ENCODE measurements at places on chromosomes 11 and 22. TPM values are rescaled to one million over a fixed set of nuclear protein-coding genes. Genes with fewer than 3 reads are reported as not detected.

TTC38 gene
- total RNA-seq, result 26.9 TPM

DNA sequence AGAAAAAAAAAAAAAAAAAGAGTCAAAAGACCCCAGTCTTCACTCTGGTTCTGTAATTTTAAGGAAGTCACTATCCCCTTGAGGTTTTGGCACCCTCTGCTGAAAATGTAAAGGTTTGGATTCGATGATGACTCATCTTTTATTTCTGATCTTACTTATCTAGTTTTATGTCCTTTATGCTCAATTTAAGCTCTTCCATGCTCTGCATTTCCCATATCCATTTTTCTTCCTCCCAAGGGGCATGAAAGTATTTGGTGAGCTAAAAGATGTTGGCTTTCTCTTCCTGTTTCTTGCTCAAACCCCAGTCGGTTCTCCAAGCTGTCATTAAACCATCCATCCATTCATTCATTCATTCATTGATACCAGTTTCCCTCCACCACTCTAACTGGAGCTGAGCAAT, 61.0 kb upstream of the CDON start:
- DNase-seq, result no peak

- DNase-seq, result no peak
Measured at GRCh38 chr11:117914991-117915618, 14.1 kb downstream of the TMPRSS13 start.

CRYBB3 gene
- total RNA-seq, result not detected

DDI1 gene
- not detected for total RNA-seq

DCPS gene
- total RNA-seq, result 25.9 TPM

GRCh38 chr22:38138961-38139360, 28.5 kb upstream of the BAIAP2L2 start:
- DNase-seq, result peak; percentile 1

DNA sequence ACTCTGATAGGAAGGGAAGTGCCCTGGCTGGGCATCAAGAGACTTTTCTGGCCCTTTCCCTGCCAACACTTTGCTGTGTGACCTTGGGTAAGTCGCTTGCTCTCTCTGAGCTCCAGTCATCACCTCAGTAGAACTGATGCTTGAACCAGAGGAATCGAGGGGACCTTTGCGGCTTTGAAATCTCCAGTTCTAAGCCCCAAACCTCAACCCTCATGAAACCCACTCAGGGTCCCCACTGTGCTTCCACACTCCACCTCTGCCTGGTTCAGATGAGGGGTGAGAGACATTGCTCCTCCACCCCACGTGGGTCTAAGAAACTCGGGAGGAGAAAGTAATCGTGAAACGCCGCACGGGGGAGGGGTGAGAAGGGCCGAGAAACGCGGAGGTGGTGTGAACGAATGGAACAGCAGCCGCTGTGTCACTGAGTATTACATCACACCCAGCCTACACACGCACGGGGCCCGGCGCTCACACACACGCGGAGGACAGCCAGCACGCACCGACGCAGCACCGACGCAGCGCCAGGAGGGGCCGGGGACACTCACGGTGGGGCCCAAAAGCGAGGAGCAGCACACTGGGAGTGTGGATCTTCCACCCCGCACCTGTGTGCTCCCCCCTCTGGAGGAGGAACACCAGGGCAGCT, 4.3 kb downstream of the RTN4RL2 start:
- no peak for DNase-seq

FGF4 gene
- not detected for total RNA-seq

FOLR3 gene
- total RNA-seq, result not detected

- DNase-seq, result no peak
Measured at GRCh38 chr11:75918331-75918730, 103.3 kb downstream of the UVRAG start.

DNA sequence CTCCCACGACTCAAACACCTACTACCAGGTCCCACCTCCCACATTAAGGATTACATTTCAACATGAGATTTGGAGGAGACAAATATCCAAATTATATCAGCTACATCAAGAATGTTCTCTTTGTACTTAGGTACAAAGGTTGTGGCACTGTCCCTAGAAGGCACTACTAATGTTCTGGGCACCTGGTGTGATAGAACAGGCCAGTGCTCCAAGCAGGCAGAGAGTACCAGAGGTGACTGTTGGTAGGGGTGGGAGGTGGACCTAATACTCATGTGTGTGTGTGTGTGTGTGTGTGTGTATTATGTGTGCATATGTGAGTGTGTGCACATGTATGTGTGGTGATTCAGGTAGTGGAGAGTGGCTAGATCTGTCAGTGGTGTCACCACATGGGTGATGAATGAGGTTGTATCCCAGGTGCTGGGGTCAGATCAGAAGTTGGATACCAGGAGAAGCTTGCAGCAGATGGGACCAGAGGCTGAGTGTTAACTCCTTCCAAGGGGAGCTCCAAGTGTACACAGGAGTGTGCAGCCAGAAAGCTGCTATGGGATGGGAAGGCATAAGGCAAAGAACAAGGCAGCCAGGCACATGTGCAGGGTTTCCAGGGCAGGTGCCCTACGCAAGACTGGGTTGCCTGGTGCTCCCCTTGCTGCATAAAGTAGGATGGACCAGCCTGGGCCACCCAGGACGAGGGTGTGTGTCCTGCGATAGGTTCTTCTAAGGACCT, 17.7 kb upstream of the NNMT start:
- DNase-seq, result no peak

GRCh38 chr11:25377466-25377865, 880.6 kb downstream of the LUZP2 start:
- no peak for DNase-seq

TPBGL gene
- total RNA-seq, result not detected

SMC1B gene
- total RNA-seq, result not detected

SAA4 gene
- not detected for total RNA-seq

GRCh38 chr11:119832202-119832935, 103.4 kb upstream of the NECTIN1 start:
- peak; percentile 49 for DNase-seq

- no peak for DNase-seq
Measured at GRCh38 chr11:2950825-2951224, 21.6 kb upstream of the PHLDA2 start.

OR51B5 gene
- 31.4 TPM for total RNA-seq

GNAZ gene
- 2.3 TPM for total RNA-seq

GRCh38 chr11:93143800-93144199, 54.0 kb downstream of the SLC36A4 start:
- DNase-seq, result no peak

OSM gene
- not detected for total RNA-seq

ZFP91 gene
- total RNA-seq, result 45.8 TPM

GRCh38 chr11:61174949-61175348, 13.7 kb upstream of the VPS37C start:
- no peak for DNase-seq

DNA sequence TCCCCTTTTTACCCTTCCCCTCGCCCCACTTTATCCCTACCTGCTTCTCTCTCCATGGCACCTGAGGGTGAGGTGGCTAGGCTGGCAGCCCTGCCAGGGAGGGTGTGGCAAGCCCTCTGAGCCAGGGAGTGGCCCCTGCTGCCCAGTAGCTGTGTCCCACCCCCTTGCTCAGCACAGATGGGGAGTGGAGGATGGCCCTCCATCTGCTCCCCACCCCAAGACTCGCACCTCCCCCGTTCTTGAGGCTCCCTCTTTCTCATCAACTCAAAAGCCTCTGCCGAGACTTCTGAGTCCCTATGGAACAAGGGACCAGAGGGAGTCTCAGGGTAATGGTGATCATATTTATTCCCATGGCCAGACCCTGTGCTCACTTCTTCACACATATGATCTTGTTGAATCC, 1.7 kb downstream of the TMEM151A start:
- no peak for DNase-seq

GRCh38 chr11:11435635-11436034, 82.6 kb upstream of the CSNK2A3 start:
- no peak for DNase-seq

OR8A1 gene
- not detected for total RNA-seq

TKFC gene
- total RNA-seq, result 15.1 TPM

DNA sequence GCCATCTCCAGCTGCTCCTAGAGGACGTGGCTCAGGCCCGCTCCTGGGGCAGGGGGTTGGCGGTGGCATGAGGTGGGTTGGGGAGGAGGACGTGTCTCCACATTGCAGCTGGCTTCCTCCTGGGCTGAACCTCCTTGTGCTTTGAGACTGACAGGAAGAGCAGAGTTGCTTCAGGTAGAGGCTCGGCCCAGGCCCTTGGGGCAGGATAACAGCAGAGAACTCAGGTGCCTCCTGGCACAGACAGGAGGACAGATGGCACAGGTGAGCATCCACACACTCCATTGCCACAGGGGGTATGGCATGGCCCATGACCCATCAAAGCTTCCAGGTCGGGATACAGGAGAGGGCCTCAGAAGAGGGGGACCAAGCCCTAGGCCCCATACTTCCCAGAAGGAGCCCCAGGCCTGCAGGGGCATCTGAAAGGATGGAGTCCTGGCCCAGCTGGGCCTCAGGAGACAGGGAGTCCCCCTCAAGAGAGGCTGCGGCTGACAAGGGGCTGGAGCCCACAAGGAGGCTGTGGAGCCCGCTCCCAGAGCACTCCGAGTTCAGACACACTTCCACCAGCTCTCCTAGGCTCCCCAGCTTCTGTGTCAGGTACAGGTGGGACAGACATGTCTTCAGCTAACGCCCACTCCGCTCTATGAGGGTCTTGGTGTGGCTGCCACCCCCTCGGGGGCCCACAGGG, 2.0 kb upstream of the KLHL35 start:
- DNase-seq, result no peak

RAG1 gene
- total RNA-seq, result 0.39 TPM

GRCh38 chr22:26672060-26672471, 14.7 kb downstream of the MIAT start:
- no peak for DNase-seq
